A375 (cell line): ENCODE measurements at places on chromosomes 3 and 15. TPM values are rescaled to one million over a fixed set of nuclear protein-coding genes. Genes with fewer than 3 reads are reported as not detected.

The ATP8B4 gene
- 0.04 and 0.58 TPM in 2 replicates for total RNA-seq

The SYNPR gene
- total RNA-seq: not detected in 2 replicates

The GOLGA8S gene
- total RNA-seq: not detected in 2 replicates

The NME9 gene
- total RNA-seq: 0.19 TPM in 1 of 2 replicates, not detected in the other

The SLC2A2 gene
- total RNA-seq: not detected in 2 replicates

The MORC1 gene
- total RNA-seq: not detected in 2 replicates

The C2CD4A gene
- not detected in 2 replicates for total RNA-seq
